Fibroblast of skin of scalp (primary cell): ENCODE measurements at places on chromosomes 4 and X.

GRCh38 chrX:154026136-154027021 is 6.7 kb upstream of the IRAK1 start:
- DNase-seq, result peak; percentile 40

DNA sequence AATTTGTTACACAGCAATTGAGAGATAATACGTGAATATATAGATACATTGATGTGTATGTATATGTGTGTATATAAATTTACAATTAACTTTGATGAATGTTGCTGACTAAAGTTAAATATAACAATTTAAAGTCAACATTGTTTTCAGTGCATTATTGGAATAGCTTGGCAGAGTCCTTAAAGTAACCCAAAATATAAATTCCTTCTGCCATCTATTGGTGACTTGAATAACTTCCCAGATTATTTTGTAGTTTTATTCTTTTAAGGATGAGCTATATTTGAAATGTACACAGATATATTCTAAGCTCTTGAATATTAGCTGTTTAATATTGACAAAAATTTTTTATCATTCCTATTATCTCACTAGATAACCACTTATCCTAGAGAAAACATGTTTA is 298.2 kb upstream of the FSTL5 start:
- DNase-seq, result peak; percentile 17

DNA sequence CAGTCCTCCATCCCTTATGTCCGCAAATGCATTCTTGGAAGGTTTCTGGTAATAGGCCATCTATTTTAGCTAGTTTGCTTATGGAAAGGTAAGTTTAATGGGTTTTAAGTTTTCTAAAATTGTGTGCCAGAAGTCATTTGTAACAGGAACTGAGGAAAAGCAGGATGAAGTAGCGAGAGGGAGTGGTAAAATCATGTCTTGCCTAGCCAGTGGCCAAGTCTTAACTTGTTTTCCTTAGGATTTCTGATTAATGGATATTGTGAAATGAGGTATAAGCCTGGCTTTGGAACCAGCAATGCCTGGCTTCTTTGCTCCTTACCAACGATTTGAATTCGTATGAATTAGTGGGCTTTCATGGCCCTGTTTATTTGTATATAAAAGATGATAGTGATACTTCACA is 7.3 kb downstream of the SEC24B start:
- DNase-seq, result no peak

DNA sequence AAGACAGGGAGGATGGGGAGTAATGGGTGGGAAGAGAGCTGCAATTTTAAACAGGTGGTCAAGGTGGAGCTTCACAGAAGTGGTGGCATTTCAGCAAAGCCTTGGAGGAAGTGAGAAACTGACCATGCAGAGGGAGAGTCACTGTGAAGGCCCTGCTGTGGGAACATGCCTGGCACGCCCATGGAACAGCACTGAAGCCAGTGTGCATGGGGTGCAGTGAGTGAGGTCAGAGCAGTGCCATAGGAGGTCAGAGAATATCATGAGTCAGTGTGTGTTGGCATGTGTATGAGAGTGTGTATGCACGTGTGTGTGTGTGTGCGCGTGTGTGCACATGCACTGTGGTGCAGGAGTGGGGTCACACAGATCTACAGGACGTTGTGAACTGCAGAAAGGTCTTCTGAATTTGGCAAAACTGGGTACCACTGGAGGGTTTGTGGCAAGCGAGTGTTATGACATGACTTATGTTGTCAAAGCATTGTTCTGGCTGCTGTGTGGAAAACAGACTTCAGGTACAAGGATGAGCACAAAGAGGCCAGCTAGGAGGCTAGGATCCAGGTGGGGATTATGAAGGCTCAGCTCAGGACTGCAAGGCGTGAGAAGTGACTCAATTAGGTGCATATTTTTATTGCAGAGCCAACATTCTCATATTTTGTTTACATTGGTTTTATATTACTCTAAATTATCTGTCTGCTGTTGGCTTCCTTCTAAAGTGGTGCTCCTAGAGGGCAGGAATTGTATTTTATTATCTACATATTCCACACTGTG is 34.0 kb downstream of the ZNF827 start:
- no peak for DNase-seq

DNA sequence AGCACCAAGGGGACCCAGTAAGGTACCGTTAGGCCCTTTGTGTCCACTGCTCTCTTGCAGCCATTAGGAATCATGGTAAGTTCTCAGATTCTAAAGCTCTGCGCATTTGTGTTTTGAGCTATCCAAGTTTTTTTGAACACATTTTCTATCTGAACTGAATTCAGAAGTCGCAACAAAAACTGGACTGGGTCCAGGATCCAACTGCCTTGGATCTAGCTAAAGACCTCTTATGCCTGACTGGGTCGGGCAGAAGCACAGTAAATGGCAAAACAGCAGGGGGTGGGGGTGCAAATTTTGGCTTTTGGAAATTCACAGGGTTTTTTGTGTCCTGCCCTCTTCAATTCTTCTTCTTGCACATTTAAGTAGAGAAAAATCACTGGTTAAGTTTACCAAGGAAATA is 30.0 kb downstream of the RCHY1 start:
- no peak for DNase-seq

DNA sequence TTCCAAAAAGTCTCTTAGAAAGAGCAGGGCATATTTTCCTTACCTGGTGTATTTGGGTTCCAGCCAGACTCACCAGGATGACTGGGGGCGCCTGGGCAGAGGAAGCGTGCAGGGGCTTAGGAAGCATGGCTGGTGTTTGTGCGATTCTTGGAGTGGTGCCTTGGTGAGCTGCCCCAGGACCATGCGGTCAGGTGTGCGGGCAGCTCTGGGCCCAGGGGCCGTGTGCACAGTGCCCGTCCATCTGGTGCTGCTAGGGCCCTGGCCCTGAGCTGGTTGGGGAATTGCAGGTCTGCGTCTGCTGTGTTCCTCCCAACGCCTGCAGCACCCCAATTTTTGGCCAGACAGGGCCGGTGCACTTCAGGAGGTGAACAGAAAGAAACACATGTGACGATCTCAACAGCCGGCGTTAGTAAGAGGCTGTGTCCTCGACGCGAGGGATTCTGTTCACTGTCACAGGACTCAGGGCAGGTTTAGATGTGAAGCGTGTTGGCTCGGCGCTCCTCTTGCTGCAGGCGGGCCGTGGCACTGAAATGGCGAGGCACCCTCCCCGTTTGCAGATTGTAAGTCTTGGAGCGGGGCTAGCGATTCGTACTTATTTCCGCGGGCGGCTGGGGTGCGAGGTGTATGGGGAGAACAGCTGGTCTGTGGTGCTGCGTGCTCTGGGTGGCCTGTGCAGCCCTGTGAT is 15.2 kb downstream of the RGS12 start:
- DNase-seq, result no peak

DNA sequence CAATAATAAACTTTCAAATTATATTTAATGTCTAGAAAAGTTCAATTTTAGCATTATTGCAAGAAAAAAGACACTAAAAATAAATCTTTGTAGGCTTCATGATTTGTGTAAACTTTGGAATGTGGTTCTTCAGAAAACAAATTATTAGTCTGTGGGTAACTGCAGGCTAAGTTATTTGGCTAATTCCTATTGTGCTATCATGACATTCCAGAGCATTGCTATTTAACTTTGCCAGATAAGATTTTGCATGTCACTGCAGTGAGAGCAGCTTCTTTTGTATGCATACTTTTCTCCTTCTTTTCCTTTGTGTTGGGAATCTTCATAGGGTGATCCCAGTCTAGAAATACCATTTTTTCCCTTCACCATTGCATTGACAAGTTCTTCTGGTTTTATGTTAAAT is 130.0 kb downstream of the AWAT2 start:
- peak; percentile 62 for DNase-seq

DNA sequence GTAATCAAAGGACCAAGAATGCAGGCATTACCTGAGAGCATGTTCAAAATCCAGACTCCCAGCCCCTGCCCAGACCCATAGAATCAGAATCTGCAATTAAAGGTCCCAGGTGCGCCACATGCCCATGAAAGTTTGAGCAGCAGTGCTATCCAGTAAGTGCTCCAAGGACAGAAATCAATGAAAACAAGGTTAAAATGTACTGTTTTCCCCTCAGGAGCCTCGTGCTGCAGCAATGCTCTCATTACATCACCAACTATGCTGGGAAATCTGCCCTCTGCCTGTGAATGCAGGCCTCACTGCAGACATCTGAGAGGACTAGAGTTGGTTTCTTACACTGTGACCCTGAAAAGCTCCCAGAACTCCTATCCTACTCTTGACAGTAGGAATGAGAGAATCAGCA is 21.1 kb downstream of the ANXA5 start:
- DNase-seq, result no peak

DNA sequence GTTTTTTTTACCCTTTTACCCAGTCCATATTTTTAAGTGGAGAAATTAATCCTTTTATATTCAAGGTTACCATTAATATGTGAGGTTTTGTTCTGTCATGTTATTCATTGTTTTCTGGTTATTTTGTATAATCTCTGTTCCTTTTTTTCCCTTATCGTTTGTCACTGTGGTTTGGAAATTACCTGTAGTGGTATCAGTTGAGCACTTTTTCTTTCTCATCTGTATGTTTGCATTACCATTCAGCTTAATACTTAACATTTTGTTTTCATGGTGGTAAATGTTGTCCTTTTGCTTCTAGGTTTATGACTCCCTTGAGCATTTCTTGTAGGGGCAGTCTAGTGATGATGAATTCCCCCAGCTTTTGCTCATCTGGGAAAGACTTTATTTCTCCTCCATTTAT is 6.6 kb downstream of the ETDC start:
- no peak for DNase-seq

DNA sequence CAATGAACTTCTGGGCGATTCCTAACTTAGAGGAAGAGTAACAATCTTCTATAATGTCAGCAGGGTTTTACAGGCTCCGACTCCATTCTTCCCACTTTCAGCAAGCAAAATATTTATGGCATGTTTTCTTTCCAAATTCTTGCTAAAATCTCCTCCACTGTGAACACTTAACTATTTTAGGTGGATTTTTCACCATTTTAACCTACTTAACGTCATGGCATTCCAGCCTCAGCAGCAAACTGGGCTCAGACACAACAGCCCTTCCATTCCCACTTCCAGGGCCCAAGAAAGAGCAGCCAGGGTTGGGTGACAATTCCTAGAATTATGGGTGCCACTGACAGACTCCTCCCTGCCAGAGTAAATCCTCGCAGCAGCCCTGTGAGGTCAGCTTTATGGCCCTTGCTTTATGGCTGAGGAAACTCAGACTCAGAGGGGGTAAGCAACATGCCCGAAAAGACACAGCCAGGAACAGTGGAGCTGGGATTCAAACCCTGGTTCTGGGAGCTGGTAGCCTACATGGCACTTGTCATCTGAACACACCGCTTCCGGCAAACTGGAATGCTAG is 112.8 kb upstream of the MAP3K15 start:
- DNase-seq, result peak; percentile 76

GRCh38 chrX:6885909-6886308 is 261.6 kb upstream of the STS start:
- no peak for DNase-seq

- no peak for DNase-seq
These were observed 100.5 kb downstream of the PRDM5 start for GRCh38 chr4:120821977-120822376.

- no peak for DNase-seq
These were observed 1928.9 kb upstream of the IGFBP7 start for GRCh38 chr4:59039046-59039445.

GRCh38 chr4:22500128-22500611 is 15.7 kb downstream of the ADGRA3 start:
- no peak for DNase-seq

GRCh38 chr4:7252051-7252450 is 59.7 kb downstream of the SORCS2 start:
- no peak for DNase-seq

DNA sequence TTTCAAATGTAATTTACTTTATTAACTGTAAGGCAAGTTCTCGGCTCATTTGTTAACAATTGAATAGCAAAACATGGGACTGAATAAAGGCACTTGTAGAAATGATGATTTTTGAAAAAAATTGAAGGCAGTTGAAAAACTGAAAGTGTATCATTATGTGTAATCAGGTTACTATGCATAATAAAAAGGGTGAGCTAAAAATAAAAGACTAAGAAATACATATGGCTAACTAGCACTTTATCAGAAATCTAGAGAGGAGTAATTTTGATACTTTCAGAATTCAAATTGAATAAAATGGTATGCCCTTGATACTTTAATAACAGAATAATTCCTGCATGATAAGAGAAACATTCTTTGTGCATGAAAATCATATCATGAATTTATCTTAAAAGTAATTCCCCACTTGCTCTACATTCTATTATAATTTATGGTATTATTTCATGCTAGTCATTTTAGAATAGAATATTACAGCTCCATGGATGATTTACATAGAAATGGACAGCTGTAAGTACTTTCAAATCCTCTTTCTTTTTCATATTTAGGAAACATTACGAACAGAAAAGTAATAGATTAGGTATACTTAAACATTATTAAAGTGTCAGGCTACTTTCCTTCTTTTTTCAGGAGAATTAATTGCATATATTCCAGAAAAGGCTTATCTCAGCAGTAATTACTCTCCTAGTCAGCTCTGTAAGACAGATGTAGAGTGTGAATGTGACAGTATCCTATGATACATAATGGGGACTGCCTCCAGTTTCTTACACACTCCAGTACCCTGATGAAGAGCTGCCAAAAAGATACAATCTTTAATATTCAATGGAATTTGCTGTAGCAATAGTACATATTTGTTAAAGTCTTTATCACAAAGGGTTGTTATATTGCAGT is 697.3 kb downstream of the CCSER1 start:
- no peak for DNase-seq

GRCh38 chr4:107120661-107121060 is 84.5 kb upstream of the DKK2 start:
- DNase-seq, result peak; percentile 43
